Osteocyte (in vitro differentiated cells): ENCODE measurements at places on chromosomes 12 and 14. TPM values are rescaled to one million over a fixed set of nuclear protein-coding genes. Genes with fewer than 3 reads are reported as not detected.

DNA sequence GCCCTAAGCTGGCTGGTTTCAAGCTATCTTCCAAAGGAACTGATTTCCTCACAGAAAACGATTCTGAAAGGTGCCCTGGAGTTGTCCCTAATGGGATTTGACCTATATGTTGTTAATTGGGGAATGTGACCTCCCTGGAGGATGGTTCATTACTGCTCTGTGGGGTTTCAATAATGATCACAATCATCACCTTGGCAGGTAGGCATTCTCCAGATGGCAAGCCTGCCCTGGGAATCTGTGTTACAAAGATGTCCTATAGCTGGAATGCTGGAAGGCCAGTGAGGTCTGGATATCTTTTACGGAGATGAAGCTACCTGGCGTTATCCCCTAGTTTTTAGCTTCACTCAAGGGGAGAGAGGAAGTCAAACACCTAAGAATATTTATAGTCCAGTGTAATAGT, 167.6 kb downstream of the TTC8 start:
- DNase-seq: no peak
- H3K27me3 ChIP-seq: peaks cover 3% of the 10 kb centered on the region
- H3K36me3 ChIP-seq: no peaks in the 10 kb centered on the region
- H3K4me3 ChIP-seq: no peak overlapping the region
- H3K4me1 ChIP-seq: no peaks in the 10 kb centered on the region

- no peak overlapping the region for H3K4me3 ChIP-seq
- no peak for DNase-seq
- peaks cover 28% of the 10 kb centered on the region for H3K27me3 ChIP-seq
- H3K36me3 ChIP-seq: no peaks in the 10 kb centered on the region
- H3K27ac ChIP-seq: no peak overlapping the region
Observed at GRCh38 chr14:75292101-75292563, 13.5 kb downstream of the FOS start.

DNA sequence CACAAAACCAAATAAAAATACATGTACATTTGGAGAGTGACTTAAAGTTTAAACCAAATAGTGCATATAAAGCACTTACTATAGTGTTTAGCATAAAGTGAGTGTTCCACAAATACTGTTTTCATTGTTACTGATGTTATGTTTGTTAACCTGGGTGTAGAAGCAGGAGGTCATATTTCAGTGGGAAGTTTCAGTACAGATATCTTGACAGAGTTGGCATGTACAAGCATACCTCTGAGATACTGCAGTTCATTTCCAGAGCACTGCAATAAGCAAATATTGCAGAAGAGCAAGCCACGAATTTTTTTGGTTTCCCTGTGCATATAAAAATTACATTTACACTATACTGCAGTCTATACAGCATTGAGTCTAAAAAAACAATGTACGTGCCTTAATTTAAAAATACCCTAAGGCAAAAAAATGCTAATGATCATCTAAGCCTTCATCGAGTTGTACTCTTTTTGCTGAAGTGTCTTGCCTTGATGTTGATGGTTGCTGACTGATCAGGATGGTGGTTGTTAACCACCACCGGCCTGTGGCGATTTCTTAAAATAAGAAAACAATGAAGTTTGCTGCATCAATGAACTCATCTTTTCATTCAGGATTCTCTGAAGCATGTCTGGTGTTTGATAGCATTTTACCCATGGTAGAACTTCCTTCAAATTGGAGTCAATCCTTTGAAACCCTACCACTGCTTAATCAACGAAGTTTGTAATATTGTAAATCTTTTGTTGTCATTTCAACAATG, 361.1 kb upstream of the RPL10L start:
- no peaks in the 10 kb centered on the region for H3K4me1 ChIP-seq
- H3K4me3 ChIP-seq: no peak overlapping the region
- no peak overlapping the region for H3K27ac ChIP-seq
- H3K36me3 ChIP-seq: no peaks in the 10 kb centered on the region

DNA sequence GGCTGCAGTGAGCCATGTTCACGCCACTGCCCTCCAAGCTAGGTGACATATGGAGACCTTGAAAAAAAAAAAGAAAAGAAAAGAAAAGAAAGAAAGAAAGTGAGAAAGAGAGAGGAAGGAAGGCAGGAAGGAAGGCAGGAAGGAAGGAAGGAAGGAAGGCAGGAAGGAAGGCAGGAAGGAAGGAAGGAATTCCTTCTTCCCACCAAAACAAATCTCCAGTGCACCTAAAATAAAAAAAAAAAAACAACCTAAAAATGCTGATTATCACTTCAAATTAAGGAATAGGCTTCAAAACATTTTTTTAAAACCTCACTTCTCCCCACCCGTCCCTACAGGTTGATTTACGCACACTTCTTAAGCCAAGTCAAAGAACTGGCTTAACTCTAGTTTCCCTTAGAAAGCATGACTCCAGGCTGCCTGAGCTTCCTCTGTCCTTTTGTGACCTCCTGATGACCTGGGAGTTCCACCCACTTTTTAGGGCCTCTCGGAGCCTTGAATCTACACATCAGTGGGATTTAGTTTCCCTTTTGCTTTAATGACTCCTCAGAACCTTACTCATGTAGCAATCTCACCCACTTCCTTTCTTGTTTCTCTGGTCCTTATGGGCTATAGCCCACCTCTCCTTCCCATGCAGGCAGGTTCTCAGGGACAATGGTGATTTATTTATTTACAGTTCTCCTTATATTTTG, 18.6 kb downstream of the DUSP6 start:
- H3K36me3 ChIP-seq: no peaks in the 10 kb centered on the region
- no peak overlapping the region for H3K27ac ChIP-seq
- DNase-seq: no peak
- no peak overlapping the region for H3K4me3 ChIP-seq
- no peaks in the 10 kb centered on the region for H3K27me3 ChIP-seq
- peaks cover 3% of the 10 kb centered on the region for H3K4me1 ChIP-seq

DNA sequence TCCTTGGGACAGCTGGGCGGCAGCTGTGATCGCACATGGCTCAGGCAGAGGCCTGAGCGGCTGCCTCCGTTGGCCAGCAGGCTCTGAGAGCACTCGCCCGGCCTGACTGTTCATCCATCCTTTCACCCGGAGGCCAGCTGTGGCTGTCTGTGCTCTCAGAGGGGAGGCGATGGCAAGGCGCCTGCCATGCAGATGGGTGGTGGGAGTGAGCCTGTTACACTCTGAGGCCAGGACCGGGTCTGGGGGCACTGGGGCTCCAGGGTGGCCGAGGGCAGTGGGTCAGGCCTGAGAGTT, 292.3 kb downstream of the TMEM121 start:
- no peaks in the 10 kb centered on the region for H3K4me1 ChIP-seq
- H3K4me3 ChIP-seq: no peak overlapping the region

The RILPL1 gene
- 34.2 and 35.1 TPM in 2 replicates for total RNA-seq

The NUAK1 gene
- 20.2 and 21.1 TPM in 2 replicates for total RNA-seq

The PIANP gene
- total RNA-seq: 3.9 and 5.2 TPM in 2 replicates

The ENDOU gene
- not detected in 2 replicates for total RNA-seq

DNA sequence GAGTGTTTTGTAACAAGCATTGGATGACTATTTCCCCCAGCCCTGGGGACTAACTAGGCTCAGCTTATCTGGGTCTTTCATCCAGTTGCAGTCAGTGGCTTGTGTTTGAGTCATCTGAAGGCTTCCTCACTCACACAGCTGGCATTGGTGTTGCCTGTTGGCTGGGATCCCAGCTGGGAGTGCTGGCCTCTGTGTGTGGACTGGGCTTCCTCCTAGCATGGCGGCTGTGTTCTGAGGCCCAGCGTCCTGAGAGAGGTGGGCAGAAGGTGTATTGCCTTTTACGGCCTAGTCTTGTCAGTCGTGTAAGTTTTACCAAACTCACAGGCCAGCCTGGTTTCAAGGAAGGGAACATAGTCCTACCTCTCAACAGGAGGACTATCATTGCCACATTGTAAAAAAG, 28.3 kb upstream of the PPP2R5C start:
- peaks cover 7% of the 10 kb centered on the region for H3K27me3 ChIP-seq
- no peak overlapping the region for H3K4me3 ChIP-seq
- DNase-seq: peak; percentile 56
- H3K27ac ChIP-seq: no peak overlapping the region
- peaks cover 18% of the 10 kb centered on the region for H3K4me1 ChIP-seq

GRCh38 chr14:51336734-51337133, 96.7 kb downstream of the TMX1 start:
- H3K4me3 ChIP-seq: no peak overlapping the region
- H3K27me3 ChIP-seq: no peaks in the 10 kb centered on the region
- H3K27ac ChIP-seq: no peak overlapping the region
- no peak for DNase-seq

DNA sequence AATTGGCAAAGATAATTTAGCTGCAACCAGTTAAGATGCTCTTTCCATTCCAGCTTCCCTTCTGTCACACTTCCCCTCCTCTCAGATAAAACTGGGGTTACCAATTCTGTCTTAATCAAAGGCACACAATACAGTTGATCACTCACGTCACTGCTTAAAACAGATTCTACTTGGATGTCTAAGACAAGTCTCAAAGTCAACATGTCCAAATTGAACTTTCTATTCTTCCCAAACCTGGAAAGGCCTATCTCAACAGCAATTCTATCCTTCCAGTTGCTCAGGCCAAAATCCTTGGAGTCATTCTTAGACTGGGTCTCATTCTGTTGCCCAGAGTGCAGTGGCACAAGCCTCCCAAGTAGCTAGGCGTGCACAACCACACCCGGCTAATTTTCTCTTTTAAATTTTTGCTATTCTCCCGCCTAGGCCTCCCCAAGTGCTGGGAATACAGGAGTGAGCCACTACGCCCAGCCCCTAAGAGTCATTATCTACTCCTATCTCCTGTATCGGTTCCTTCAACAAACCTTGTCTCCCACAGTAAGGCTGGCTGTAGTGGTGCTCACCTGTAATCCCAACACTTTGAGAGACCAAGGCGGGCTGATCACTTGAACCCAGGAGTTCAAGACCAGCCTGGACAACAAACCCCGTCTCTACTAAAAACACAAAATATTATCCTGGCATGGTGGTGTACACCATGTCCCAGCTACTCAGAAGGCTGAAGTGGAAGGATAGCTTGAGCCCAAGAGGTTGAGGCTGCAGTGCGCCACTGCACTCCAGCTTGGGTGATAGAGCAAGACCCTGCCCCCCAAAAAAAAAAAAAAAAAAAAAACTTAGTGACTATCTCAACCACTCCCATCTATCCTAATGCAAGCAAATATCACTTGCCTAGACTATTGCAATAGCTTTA, 4.7 kb downstream of the RPS29 start:
- H3K4me3 ChIP-seq: no peak overlapping the region
- peak; percentile 48 for DNase-seq
- no peak overlapping the region for H3K27ac ChIP-seq
- H3K27me3 ChIP-seq: no peaks in the 10 kb centered on the region

DNA sequence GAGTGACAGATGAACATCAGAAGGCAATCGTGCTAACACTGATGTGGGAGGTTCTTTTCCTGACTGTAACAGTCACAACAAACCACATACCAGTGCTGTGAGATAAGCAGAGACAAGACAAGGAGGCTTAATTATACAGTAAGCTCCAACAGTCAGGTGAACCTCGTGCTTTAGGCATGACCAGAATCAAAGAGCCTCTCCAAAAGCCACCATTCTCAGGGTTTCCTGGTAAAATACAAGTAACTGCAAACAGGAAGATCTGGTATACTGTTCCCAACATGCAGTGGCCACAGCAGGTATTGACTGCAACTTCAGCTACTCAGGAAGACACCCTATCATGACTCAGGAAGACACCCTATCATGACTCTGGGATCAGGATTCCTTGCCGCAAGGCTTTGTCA, 47.3 kb upstream of the GTF2A1 start:
- peaks cover 30% of the 10 kb centered on the region for H3K27me3 ChIP-seq
- H3K4me1 ChIP-seq: no peaks in the 10 kb centered on the region
- DNase-seq: no peak

The TAS2R9 gene
- 0.34 TPM in 1 of 2 replicates, not detected in the other for total RNA-seq

- no peak overlapping the region for H3K4me3 ChIP-seq
- H3K4me1 ChIP-seq: peaks cover 24% of the 10 kb centered on the region
- no peak for DNase-seq
- no peaks in the 10 kb centered on the region for H3K27me3 ChIP-seq
Observed at GRCh38 chr14:30957813-30958370, 67.6 kb upstream of the AP4S1 start.

The RNASE1 gene
- not detected in 2 replicates for total RNA-seq

DNA sequence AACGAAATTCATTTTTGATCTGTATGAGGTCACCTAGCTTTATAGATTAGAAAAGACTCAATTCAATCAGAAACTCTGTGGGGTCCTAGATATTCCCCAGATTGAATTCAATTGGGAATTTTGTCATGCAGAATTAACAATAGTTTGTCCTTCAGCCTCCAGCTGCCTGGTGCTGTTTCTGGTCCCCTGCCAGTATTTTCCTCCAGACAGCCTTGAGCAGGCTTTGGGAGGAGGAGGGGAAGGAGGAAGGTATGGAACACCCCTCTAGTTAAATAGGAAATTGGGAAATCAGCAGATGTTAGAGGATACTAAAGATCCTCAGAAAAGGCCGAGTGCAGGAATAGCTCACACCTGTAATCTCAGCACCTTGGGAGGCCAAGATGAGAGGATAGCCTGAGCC, 10.6 kb downstream of the GRIP1 start:
- H3K27ac ChIP-seq: peak overlapping the region; percentile 9
- peaks cover 24% of the 10 kb centered on the region for H3K4me1 ChIP-seq
- peaks cover 4% of the 10 kb centered on the region for H3K27me3 ChIP-seq
- no peak overlapping the region for H3K4me3 ChIP-seq
- no peak for DNase-seq

DNA sequence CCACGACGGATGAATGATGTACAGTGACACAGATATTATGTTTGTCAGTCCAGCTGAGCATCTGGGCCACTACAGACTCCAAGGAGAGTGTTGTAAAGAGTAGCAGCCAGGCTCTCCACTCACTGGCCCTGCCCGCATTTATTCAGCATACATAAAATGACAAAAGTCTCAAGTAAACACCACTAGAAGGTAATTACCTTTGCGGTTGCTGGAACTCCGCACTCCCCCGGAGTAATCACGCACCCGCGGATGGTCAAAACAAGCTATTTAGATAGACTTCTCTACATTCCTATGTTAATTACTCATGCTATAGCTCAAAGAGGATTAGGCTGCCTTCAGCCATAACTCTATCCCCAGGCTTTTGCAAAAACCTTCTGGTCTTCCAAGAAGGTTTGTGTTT, 18.8 kb upstream of the STRAP start:
- H3K36me3 ChIP-seq: no peaks in the 10 kb centered on the region
- DNase-seq: no peak
- no peak overlapping the region for H3K27ac ChIP-seq
- peaks cover 11% of the 10 kb centered on the region for H3K4me1 ChIP-seq
- H3K27me3 ChIP-seq: no peaks in the 10 kb centered on the region
- H3K4me3 ChIP-seq: no peak overlapping the region

GRCh38 chr12:100651108-100651507, 77.6 kb downstream of the GAS2L3 start:
- H3K27me3 ChIP-seq: peaks cover 6% of the 10 kb centered on the region
- H3K27ac ChIP-seq: no peak overlapping the region
- DNase-seq: no peak
- H3K4me3 ChIP-seq: no peak overlapping the region

DNA sequence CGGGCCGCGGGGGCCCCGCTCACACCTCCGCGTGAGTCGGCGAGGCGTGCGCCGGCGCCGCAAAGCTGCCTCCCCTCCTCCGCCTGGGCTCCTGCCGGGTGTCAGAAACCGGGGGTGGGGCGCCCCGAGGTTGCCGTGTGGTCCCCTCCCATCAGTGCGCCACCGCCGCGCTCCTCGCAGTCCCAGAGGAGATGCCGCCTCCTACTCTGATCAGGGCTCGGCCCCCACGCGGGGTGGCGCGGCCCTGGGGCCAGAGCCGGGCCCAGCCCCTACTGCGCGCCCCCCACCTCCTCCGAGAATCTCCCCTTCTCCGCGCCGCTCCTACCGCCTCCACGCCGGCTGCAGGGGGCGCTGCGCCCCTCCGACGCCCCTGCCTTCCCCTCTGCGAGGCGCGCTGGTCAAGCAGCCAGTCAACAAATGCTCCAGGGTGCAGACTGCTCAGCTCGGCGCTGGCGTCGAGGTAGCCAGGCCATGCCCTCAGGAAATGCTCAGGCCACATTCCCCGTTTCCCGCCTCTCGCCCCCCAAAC, 467 bp upstream of the JAG2 start:
- peaks cover 15% of the 10 kb centered on the region for H3K4me1 ChIP-seq
- H3K36me3 ChIP-seq: no peaks in the 10 kb centered on the region
- peaks cover 13% of the 10 kb centered on the region for H3K27me3 ChIP-seq
- H3K4me3 ChIP-seq: peak overlapping the region; percentile 61

The MIS18BP1 gene
- 14.2 and 14.3 TPM in 2 replicates for total RNA-seq
